Motor neuron (in vitro differentiated cells): ENCODE measurements at places on chromosomes 1 and 21.

DNA sequence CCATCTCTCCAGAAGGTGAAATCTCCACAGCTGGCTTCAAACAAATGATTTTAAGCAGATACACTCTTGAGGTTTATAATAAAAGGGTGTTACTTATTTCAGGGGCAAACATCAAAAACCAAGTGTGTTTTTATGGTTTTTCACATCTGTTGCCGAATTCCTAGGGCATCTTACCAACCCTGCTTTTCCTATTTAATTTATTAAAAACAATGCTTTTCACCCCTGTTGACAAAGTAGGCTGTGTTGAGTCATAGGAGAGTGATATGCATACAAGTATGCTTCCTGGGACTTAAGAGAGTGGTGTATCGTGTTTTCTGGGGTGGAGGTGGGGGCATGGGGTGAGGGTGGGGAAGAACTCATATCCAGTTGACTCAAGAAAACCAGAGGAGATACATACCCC is 29.3 kb upstream of the IL20 start:
- ATAC-seq: no peak

DNA sequence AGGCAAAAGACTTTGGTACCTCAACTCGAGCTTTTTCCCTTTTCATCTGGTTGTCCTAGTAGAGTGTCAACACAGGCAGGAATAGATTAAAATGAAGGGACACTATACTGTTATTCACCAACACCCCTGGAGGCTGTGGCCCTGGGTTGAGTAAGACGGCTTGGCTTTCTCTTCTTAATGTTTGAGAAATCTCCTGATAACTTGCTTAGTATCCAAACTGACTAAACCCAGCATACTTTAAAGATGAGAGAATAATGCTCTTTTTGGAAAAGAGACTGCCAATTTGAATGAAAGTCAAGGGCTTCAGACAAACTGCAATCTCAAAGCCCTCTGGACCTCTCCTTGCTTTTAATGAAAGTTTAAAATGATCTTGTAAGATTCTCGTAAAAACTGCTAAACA is 2.6 kb upstream of the SLC30A1 start:
- ATAC-seq: no peak

DNA sequence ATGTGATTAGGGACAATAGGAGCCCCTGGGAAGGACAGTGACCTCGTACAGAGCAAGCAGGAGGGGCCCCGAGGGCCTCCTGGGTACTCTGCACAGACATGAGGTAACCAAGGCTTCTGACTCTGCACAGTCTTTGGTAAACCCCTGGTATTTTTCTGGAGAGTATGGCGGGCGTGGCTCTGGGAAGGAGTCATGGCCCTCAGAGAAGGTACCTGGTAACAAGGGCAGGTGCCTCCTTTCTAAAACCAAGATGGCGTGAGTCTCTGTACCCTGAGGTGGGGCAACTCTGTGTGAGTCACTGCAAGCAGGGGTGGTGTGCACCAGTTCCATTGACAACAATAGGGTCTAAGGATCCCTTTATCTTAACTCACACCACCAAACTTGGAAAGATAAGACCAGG is 39.9 kb upstream of the SLC19A1 start:
- no peak for ATAC-seq

DNA sequence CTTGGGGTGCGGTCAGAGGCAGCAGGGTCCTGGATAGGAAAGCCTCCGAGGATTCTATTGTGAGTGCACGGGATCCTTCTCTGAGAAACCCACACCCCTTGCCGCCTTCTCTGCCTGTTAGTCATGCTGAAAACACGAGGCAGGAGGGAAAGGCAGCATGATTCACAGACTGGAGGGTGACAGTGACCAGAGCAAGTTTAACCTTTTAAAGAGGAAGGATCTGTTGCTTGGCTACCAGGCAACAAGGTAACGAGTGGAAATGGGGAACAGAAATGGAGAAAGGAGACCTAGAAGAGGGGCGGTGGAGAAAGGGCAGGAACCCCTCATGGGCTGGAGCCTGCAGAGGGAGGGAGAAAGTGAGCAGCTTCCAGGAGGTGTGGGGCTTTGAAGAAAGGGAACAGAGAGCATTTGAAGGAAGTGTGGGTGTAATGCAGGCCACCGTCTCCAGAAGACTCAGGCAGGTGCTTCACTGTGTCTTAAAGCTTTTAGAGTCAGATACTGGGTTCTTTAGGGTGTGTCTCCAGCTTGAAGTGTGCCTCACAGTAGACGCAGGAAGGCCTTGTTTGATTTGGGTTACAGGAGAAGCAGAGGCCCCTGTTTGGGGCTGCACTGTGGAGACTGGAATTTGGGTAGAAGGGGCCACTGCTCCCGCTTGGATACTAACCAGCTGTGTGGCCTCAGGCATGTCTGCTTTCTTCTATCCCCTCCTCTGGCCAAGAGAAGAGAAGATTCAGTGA is 19.1 kb downstream of the OPTC start:
- peak; percentile 25 for ATAC-seq

GRCh38 chr1:39787468-39787867 is 1.2 kb downstream of the BMP8B start:
- no peak for ATAC-seq

DNA sequence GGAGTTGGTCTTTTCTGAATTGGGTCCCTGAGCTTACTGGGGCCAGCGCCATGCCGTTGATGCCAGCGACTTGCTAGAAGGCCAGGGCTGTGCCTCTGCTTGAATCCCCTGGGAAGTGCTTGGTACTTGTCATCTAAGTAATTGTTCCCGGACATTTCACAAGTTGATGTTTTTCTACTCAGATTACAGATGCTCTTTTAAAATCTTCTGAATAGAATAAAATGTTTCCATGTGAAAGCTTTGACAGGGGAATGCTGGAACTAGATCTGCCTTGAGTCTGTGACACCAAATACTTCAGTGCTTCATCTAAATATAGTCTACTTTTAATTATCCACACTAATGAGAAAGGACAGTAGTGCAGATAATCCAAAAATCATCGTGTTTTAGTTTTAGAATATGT is 38.3 kb downstream of the PTGFRN start:
- no peak for ATAC-seq

DNA sequence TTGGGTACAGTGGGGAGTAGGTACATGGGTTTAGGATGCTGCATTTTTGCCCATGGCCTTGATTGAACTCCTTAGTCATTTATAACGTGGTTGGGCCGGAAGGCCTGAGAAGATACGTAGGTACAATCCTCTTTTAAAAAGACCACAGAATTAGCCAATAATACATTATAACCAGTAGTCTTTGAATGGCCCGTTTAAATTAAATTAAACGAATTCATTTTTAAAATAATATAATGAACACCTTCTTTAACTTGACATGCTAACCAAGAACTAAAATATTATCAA is 20.1 kb upstream of the ADAR start:
- ATAC-seq: no peak

- no peak for ATAC-seq
Observed at GRCh38 chr1:32546611-32547010, 7.4 kb downstream of the ZBTB8A start.

DNA sequence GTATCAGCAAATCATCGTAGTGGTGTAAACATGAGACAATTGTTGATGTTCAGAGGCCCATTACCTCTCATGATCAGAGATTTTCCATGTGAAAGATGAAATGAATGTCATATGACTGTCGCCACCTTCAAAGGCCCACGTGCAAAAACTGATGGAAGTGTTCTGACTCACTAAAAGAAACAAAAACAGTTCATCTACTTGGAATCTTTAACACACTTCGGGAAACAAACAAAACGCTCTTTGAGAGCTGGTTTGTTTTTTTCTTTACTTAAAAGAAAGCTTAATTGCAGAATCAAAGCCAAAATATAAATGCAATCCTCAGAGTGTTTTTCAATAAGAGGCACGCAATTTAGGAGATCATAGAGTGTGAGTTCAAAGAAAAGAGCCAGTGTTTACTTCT is 100.8 kb downstream of the PLPPR4 start:
- no peak for ATAC-seq

GRCh38 chr1:19840228-19840627 is 25.1 kb upstream of the RNF186 start:
- no peak for ATAC-seq

DNA sequence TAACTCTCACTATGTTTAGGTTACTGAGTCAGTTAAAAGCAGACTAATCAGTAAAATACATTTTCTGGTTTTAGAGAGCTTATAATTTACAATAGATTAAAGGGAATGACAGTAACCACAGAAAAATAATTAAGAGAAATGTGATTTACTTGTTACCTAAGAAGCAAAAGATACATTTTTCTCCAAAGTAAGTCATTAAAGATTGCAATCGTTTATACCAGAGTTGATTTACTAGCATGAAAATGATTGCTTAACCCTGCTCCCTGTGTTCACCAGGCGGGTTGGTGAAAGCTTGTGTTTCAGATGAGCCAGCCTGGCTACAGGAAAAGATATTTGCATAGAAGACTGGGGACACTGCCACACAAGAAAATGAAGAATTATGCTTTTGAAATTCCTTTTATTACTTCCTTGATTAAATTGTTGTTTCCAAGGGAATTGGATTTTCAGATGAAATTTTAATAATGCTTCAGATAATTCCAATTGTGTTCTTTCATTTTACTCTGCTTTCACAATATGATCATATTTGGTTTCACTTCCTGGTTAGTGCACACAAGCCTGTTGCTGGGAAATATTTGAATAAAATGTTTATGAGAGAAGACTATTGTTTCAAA is 27.9 kb downstream of the LRRC8B start:
- ATAC-seq: peak; percentile 79

GRCh38 chr1:47337350-47337749 is 3.8 kb downstream of the CMPK1 start:
- no peak for ATAC-seq

GRCh38 chr21:45410865-45411809 is 6.2 kb downstream of the COL18A1 start:
- no peak for ATAC-seq

DNA sequence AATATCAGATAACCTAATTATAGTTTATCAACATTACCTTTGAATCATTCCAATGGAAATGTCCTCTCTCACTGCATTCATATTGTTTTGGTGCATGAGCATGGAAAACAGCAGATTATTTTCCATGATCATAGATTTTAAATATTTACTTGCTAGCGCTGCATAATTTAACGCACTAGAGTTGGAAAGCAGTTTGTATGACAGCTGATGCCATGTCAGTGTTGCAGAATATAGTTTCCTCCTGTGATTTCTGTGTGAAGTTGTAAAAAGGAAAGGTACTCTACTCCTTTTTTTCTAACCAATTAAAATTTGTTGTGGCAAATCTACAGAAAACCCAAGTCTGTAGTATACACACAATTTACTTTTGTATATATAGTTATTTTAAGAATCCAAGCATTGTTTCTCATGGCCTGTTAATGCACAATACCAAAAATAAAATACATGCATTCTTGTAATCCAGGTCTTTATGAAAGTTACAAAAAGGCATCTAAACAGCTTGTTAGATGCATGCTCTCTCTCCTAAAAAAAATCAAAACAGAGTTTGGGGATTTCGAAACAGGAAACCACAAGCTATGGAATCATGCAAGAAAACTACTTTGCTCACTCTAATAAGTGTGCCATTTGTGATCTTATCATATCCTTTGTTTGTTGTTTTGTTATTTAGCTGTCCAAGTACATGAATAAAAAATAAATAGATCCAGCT is 1.9 kb upstream of the ATG4C start:
- ATAC-seq: no peak

GRCh38 chr1:207925210-207925609 is 14.3 kb upstream of the CD34 start:
- peak; percentile 65 for ATAC-seq

DNA sequence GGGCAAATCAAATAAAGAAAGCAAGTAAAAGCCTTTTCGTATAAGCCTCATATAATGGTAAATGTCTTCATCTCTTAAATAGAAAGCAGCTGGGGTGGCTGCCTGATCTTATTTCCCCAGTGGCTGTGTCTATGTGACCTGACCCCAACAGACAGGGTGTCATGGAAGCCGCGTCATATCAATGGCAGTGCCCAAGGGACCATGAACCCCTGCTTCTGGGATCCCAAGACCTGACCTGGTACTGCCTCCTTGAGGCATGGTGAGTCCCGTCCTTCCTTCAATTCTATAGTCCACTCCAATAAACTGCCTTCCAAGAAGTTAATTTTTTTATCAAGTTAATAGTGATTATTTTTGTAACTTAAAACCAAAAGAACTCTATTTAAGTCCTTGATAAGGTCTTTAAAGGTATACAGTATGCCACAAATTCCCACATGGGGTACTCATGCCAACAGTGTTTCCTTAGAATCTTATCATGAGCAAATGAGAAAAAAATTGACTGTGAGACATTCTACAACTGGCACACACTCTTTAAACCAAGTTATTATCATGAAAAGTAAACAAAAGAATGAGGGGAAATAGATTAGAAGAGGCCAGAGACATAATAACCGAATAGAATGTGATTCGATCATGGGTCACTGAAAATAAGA is 104.6 kb downstream of the ADSS2 start:
- no peak for ATAC-seq

GRCh38 chr1:111205714-111206050 is 5.2 kb upstream of the DENND2D start:
- ATAC-seq: no peak

- ATAC-seq: peak; percentile 100
Observed at GRCh38 chr1:30111431-30111830, 612.0 kb downstream of the MATN1 start.

DNA sequence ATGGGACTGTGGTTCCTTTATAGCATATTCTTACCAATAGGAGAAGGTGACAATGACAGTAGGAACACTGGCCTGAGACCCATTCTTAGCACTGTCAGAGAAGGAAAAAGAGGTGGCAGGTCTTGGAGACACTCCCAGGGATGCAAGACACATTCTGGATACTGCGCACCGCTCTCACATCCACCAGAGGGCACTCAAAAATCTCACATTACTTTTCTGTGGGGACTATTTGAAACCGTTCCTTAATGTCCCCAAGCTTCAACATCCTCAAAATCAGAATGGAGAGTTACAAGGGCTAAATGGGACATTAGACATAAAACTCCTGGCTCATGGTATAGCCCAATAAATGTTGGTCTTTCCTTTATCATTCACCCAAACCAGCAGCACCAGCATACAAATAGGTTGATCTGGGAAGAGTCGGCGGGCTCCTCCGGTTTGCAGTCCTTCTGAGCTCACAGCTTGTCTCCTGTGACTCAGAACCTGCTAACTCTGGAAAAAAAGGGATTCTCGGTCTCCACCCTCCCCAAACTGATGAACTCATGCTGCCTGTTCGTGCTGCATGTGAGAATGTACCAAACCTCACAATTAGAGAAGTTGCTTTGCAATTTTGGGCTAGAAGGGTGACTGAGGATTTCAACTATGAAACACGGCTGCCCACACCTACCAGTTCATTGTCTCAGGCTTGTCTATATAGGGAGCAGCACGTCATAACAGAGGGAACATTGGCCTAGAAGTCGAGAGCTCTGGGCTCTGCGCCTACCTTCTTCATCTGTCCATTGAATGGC is 40.2 kb downstream of the IL12RB2 start:
- peak; percentile 54 for ATAC-seq

DNA sequence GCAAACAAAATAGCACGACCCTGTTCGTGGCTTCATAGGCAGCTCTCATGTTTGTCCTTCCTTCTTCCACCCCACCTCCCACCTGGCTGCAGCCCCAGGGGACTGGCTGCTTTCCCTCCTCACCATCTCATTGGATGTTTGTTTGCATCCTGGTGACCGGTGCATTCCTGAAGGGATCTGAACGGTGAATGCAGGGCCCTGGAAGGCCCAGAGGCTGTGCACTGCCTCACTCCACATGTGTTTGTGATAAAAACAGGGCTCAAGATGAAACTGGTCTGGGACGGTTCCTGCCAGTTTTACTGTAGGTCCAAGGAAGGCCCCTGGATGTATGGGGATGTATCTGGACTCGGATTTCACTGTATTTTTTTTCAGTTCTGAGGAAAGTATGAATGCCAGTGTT is 42.8 kb downstream of the CNN3 start:
- peak; percentile 97 for ATAC-seq
